ENCODE measurements at places on chromosomes 13 and 19.

DNA sequence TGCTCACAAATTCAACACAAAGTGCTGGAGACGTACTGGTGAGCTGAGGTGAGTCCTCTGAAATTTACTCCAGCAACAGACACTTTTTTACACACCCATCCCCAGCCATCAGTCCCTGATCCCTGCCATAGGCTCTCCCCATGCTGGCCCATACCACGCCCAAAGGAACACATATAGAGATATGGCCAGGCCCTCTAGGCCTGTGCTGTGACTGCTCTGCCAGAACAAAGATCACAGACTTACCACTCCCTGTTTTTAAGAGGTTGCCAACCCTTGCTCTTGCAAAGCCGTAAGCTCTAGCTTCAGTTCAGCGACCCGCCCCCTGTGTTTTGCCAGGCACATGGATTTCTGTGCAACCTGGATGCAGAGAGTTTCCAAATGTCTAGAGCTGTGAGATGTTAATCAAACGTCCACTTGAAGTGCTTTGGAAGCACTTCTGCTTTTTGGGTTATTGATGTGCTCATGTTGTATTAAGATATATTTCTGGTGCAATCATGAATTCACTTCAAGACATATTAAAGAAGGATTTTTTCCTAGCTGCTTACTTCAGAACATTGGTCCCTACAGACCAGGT is 59.7 kb downstream of the DLEU7 start:
- no peak for DNase-seq

GRCh38 chr19:11375143-11375948 is 880 bp downstream of the SWSAP1 start:
- no peak for DNase-seq

DNA sequence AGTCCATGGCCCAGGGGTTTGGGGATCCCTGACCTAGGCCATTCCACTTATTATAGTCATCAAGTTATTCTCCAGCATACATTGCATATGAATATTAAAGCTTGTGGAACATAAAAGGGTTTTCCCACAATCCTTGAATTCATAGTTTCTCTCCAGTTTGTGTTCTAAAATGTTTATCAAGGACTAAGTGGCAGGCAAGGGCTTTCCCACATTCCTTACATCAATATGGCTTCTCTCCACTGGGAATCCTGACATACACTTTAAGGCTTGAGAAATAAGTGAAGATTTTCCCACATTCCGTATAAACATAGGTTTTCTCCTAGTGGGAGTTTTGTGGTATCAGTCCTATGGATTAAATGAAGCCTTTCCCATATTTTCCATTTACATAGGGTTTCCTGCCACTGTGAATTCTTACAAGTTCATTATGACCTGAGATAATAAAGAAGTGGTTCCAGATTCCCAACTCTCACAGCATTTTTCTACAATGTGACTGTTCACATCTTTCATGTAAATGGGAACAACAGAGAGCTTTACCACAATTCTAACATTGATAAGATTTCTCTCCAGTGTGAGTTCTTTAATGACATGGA is 14.5 kb downstream of the ZNF426 start:
- no peak for DNase-seq

GRCh38 chr13:44425041-44425814 is 51.6 kb downstream of the SERP2 start:
- no peak for DNase-seq

GRCh38 chr19:12331211-12331941 is 2.1 kb downstream of the ZNF563 start:
- DNase-seq: no peak

DNA sequence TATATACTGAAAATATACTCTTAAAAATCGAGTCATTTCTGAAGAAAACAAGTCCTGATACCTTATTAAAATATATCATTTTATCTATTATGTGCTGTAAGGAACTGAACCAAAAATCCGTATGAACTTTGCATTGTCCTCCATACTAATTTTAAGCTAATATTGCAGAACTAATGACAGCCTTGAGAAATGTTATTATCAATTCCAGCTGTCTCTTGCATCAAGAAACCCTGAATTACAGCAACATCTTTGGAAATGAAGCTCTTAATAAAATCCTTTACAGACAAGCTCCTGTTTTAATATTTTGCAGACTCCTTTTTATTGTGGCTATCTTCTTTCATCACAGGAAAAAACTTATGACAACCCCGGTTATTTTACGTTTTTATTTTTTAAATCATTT is 1335.3 kb downstream of the EFNB2 start:
- no peak for DNase-seq

GRCh38 chr19:7744199-7744786 is 3.0 kb downstream of the CD209 start:
- DNase-seq: no peak

DNA sequence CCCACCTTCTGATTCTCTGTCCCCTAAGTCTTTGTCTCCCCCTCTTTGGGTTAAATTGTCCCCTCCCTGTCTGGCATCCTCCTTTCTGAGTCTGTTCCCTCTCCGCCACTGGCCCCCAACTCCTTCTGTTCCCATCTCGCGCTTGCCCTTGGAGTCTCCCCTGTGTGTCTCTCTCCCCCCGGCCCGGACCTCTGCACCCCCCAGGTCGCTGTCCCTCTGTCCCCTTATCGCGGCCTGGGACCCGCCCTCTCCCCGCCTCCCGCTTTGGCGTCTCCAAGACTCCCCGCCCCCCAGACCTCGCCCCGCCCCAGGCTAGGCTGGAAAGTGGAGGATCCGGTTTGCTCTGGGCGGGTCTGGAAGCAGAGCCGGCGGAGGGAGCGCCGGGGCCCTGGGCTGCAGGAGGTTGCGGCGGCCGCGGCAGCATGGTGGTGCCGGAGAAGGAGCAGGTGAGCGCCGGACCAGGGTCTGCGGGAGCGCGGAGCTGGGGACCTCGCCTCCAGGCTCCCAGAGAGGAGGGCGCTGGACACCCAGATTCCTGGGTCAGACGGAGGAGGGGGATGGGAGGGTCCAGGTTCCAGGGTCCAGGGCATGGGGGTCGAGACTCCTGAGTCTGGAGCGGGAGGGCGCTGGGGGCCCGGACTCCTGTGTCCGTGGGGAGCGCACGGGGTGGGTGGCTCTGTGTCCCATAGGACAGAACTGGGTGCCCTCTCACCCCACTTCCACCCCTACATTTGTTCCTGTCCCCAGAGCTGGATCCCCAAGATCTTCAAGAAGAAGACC is at the start of gene TRPM4:
Gene TRPM4 (plus strand): TSS at position 348 of the 780 bp plus-strand sequence. CDS start 75 bp downstream, at position 423.
- DNase-seq: peak; percentile 96

- DNase-seq: no peak
Measured at GRCh38 chr13:51590231-51590970, 6.1 kb downstream of the WDFY2 start.

- peak; percentile 18 for DNase-seq
Measured at GRCh38 chr13:20616059-20616797, 49.3 kb downstream of the IFT88 start.

- DNase-seq: no peak
Measured at GRCh38 chr13:32893176-32893575, 123.0 kb upstream of the KL start.

- DNase-seq: no peak
Measured at GRCh38 chr13:91174886-91175501, 172.5 kb upstream of the MIR17HG start.

- DNase-seq: peak; percentile 82
Measured at GRCh38 chr19:13718733-13719132, 45.6 kb upstream of the MRI1 start.

DNA sequence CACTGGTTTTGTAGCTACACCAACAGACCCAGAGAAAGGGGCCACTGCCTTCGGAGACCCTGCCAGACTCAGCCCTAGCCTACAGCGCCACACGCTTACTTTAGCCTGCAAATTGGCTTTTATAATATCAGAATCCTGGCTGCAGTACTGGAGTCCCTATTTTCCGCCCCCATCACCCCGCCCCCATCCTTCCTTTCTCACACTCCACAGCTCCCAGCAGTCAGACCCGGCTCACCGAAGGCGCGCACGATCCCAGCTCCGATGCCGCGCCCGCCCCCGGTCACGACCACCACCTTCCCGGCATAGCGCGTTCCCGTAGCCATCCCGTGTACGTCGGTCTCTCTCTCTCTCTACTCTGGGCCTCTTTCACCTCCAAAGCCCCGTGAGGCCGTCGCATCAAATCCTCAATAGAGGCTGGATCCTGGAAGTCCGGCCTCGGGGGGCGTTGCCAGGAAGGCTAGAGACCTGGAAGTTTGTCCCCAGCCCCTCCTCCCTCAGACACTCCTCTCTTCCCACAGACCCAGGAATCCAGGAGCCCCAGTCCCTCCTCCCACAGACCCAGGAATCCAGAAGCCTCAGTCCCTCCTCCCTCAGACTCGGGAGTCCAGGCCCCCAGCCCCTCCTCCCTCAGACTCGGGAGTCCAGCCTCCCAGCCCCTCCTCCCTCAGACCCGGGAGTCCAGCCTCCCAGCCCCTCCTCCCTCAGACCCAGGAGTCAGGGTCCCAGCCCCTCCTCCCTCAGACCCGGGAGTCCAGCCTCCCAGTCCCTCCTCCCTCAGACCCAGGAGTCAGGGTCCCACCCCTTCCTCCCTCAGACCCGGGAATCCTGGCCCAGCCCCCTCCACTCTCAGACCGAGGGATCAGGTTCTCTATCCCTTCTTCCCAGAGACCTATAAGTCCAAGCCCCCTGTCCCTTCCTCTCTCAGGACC is at the start of gene HSD17B14:
Gene HSD17B14 (minus strand): TSS at position 403 of the 929 bp plus-strand sequence. CDS start 80 bp downstream, at position 323.
- peak; percentile 47 for DNase-seq

GRCh38 chr13:45670189-45670885 is 31.8 kb upstream of the CBY2 start:
- no peak for DNase-seq

DNA sequence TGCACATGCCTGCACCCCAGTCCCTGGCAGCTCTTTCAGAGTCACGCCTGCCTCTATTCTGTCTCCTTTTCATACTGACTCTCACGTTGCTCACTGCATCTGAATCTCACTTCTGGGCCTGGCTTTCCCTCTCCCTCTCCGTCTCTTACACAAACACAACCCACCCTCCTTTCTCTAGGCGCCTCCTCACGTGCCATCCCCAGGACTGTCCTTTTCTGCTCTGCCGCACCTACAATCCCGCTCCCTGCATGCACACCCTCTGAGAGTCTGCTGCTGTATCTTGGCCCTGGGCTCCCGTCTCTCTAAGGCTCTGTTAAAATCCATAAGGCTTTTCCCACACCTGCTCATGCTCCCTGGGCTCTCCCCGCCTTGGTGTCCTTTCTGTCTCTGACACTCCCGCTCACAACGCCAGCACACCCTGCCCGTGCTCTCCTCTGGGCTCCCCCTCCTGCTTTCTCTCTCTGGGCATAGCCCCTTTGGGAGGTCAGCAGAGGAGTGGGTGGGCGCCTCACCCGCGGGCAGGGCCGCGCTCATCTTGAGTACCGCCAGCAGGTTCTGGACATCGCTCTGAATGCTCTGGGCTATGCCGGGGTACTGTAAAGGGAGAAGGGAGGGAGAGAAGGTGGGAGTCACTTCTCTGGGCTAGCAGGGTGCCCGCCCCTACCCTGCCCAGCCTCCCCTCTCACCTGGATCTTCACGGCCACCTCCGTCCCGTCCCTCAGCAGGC is 12.7 kb upstream of the NUMBL start:
- no peak for DNase-seq

GRCh38 chr13:79939689-79940088 is 401.2 kb downstream of the SPRY2 start:
- DNase-seq: no peak

DNA sequence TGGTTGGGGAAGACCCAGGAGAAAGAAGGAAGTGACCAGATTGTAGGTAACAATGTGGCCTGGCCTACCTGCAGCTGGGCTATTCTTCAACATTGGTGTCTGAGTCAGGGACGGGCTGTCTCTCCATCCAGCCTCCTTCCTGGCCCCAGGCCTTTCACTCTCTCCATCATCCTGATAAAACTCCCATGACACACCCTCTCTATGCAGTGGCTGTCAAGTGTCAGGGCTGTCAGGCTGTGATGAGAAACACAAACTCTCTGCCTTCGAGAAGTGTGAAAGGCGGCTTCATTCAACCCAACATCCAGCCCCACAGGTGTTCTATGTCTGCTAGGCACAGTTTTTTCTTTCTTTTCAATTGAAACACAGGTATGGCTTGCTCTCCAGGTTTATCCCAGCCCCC is 153.3 kb upstream of the VSTM2B start:
- no peak for DNase-seq

GRCh38 chr19:16856091-16856490 is 26.9 kb downstream of the SIN3B start:
- no peak for DNase-seq

GRCh38 chr13:67509018-67509417 is 278.9 kb upstream of the PCDH9 start:
- no peak for DNase-seq

- DNase-seq: no peak
Measured at GRCh38 chr19:34540811-34541557, 59.4 kb downstream of the WTIP start.

- peak; percentile 6 for DNase-seq
Measured at GRCh38 chr13:36817996-36818803, 822 bp upstream of the RFXAP start.

DNA sequence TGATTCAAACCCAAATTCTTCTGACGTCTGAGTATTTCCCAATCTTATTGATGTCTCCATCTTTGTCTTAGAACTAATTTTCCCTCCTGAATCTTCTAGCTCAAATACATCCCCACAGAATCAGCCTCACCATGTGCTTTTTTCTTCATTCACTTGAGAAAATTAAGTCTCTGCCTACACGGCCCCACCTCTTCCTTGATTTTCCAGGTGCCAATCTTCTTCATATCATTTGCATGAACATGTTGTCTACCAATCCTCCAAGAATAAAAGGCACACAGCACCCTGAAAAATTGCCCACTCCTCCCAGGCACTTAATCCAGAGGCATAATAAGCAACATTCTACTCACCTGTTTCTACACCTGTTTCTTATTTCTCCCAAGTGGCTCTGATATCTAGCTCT is 408.1 kb upstream of the NBEA start:
- no peak for DNase-seq

DNA sequence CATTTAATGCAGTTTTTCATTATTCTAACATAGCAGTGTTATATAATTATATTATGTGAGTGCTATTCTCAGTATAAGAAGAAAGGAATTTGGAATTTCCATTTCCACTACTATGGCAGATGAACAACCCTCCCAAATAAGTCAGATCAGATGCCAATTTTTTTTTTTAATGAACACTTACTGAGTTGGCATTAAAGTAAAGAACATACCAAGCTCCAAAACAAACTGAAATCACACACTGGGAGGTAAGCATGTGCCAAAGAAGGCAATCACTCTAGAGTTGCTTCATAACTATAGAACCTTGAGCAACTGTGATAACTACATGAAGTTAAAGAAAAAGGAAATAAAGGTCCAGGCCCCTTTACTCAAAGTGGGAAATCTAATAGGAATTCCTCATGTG is 90.3 kb downstream of the RNF17 start:
- no peak for DNase-seq

- no peak for DNase-seq
Measured at GRCh38 chr13:40165316-40165932, 501.0 kb downstream of the FOXO1 start.

- DNase-seq: no peak
Measured at GRCh38 chr13:60155978-60156377, 7.8 kb downstream of the DIAPH3 start.

DNA sequence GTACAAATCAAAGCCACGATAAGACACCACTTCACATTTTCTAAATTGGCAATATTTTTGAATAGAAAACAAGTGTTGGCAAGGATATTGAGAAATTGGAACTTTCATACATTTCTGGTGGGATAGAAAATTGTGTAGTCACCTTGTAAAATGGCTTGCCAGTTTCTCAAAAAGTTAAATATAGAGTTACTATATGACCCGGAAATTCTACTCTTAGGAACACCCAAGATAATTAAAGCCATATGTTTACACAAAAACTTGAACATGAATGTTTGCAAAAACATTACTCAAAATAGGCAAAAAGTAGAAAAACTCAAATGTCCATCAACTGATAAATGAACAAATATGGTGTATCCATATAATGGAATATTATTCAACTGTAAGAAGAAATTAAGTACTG is 552.5 kb downstream of the TBC1D4 start:
- no peak for DNase-seq

GRCh38 chr13:25702386-25702785 is 330.6 kb downstream of the ATP8A2 start:
- no peak for DNase-seq
